ENCODE measurements at places on chromosomes 2 and 18.

DNA sequence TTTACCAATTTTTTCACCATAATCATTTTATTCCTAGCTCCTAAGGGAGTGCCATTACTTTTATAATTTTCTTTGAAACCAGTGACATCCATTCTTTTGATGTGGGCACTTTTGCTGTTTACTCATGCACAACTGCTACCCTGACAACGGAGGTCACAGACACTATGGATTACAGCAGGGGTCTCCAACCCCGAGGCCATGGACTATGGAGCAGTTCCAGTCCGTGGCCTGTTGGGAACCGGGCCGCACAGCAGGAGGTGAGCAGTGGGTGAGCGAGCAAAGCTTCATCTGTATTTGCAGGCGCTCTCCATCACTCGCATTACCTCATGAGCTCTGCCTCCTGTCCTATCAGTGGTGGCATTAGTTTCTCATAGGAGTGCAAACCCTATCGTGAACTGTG, 34.6 kb downstream of the PRPF40A start:
- no peak for DNase-seq

DNA sequence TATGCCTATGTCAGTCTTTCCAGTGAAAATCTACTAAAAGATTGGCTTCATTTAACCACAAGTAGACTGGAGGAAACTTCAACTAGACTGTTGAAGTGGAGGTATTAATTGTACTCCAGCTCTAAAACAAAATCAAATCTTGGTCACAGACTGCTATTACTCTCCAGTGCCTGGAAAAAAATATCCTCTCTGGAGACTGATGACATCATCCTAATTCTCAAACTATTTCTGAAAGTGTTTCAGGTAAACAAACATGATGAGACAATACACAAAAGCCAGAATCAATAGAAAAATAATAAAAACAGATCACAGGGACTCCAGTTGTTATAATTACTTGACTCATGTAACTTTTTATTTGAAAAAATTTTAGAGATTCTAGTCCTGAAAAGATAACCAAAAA, 87.7 kb upstream of the MYO3B start:
- DNase-seq, result no peak

DNA sequence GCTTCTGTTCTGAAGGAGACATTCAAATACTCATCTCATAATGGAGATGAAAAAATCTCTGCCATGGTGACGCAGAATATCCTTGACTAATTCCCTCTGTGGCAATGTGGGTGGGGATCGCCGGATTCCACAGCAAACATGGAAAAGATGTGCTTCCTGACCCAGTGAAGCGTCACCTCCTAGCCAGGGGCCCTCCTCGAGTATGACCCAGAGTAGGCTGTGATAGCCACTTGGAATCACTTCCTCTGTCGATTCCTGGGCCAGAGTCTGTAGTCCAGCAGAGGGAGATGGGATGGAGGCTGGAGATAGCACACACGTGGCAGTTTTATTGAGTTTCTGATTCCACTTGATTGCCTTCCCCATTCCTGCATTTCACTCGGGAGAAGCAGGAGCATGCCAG, 36.8 kb downstream of the DRC1 start:
- no peak for DNase-seq

DNA sequence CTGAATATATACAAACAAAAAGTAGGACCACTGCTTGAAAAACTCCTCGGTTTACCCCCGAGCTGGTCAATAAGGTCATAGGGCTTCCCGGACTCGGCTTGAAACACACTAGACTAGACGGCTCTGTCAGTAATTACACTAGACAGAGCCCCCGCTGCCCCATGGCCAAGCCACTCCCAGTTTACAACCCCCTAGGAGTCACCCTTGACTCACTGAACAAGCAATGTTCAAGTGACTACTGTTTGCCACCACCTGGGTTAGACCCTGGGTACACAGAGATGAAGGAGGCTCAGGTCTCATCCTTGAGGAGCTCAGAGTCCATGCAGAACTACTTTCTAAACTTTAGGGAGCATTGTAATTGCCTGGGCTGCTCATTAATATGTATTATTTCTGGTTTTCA, 13.7 kb upstream of the PRELID3A start:
- no peak for DNase-seq

DNA sequence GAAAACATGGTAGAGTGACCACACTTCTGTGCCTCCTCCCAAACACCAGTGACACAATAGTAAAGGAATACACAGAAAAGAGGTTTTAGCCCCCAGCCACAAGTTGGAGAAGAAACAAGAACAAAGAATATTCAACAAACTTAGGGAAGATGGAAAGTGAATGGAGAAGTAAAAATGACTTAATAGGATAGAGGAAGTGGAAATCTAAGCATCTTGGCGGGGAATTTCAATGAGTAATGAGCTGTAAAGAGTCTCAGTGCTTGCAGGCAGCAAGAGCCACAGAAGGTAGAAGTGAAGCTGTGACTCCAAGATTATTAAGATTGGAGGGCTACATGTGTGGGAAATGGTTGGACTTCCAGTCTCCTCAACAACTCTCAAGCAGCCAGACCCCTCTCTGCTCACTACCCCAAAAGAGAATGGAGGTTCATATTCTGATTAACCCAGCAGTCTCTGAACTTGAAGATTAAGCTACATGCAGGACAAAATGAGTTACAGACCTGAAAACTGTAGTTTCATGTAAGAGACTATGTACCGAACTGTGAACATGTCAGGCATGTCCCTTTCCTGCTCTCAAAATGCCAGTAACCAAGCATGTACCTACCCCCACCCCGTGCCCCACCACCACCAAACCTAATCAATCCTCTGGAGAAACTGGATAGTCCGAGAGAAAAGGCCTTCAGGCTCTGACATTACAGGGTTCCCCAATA, 16.9 kb upstream of the HNRNPLL start:
- no peak for DNase-seq

GRCh38 chr2:5453220-5454050, 238.7 kb upstream of the SOX11 start:
- DNase-seq, result no peak

DNA sequence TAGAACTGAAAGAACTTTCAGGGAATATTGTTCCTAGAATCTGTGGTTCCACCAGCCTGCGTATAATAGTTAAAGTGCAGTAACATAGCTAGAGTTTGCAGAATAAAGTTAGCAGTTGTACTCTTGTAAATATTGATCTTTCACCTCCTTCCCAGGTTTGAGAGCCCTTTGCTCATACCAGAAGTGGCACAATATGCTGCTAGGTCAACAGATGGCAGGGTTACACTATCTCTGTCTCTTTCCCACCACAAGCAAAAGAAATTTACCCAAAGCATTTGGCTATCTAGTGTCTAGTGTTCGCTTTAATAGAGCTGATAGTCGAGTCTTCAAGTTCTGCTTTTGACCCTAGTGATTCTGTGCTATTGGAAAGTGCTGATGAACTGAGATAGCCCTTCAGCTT, 119.0 kb upstream of the KLHL14 start:
- no peak for DNase-seq

DNA sequence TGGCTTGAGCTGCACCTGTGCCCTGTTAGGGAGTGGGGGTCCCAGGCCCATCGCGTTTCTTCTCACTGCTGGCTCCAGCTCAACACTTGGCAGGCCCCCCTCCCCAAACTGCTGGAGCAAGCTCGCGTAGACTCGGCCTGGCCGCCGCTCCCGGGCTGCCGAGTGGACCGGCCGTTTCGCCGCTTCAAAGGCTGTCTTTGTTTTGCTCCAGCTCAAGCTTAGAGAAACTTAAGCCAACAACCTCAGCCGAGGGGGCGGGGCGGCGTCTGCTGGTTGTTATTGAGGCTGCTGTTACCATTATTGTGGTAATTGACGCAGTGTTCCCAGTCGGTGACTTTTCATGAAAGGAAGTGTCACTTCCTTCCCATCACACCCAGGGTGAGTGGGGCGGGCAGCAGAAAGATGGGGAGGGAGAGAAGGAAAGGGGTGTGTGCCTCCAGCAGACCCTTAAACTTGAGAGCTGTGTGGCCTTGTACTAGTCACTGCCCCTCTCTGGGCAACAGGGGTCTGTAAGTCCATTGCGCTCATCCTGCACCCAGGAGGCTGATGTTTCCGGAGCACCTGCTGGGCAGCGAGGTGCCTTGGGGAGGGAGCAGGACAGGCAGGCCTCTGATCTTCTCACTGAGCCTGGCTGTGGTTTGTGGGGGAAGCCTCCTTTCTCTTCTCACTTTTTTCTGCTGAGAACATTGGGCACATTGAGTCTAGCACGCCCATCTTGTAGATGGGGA, 2.1 kb downstream of the ARID5A start:
- DNase-seq, result no peak

DNA sequence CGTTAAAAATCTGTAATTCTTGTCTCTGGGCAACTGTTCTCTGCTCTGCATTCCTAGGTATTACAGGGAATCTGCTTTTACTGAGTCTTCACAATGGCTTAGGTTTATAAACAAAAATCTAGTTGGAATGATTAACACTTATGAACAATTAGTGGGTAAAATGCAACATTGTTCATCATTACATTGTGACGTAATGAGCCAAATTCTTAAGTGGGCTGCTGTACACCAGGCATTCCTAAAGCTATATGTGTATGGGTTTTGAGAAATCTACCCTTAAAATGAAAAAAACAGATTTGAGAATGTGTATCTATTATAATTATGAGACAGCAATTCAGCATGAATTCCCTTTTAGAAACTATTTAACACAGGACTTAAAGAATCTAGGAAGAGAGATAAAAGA, 41.5 kb upstream of the ERBB4 start:
- DNase-seq, result no peak

- DNase-seq, result peak; percentile 5
Measured at GRCh38 chr18:64037812-64038414, 68.0 kb downstream of the SERPINB8 start.

DNA sequence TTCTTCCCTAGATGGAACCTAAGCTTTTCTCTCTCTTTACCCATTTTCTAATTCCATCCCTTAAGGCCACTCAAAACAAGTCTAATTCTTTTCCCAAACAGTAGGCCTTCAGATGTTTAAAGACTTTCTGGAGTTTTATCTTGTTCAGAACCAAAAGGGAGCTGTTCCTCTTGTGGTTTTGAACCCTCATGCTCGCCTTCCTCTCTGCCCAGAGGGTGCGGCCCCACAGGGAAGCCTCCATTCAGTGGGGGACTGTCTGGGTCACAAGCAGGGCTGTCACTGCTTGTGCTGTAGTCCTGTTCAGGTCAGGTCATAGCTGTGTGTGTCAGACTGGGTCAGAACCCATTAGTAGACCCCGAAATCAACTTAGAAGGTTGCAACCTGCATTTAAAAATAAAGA, 56.5 kb downstream of the TET3 start:
- no peak for DNase-seq

GRCh38 chr2:210477496-210477895, 937 bp upstream of the LANCL1 start:
- peak; percentile 36 for DNase-seq

DNA sequence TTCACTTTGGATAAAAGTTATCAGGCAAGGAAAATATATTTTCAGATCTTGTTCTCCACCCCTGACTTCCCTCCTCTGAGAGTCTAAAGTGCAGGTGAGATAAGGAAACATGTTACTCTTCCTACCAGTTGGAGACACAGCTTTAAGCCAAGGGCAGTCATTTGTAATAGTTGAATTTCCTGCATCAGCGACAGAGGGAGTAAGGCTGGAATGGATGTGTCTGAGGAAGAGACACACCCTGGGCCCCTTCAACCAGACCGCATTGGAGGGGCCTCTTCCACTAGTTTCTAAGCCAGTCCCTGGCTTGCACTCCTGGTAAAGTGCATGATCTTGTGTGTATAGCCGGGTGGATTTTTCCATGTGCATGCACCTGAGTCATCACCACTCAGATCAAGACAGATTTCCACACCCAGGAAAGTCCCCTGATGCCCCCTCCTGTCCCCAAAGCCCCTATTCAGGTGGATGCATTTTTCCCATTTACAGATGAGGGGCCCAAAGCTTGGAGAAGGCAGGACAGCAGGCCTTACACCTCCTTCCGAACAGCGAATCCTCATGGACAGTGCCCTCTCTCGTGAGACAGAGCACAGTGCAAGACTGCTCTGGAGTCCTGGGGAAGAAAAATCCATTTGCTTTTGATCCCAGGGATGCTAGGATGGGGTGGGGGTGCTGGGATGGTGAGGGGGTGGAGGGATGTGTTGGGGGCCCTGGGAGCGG, 66.7 kb upstream of the SH3RF3 start:
- DNase-seq, result no peak

GRCh38 chr2:36376992-36377738, 21.6 kb downstream of the CRIM1 start:
- DNase-seq, result no peak

DNA sequence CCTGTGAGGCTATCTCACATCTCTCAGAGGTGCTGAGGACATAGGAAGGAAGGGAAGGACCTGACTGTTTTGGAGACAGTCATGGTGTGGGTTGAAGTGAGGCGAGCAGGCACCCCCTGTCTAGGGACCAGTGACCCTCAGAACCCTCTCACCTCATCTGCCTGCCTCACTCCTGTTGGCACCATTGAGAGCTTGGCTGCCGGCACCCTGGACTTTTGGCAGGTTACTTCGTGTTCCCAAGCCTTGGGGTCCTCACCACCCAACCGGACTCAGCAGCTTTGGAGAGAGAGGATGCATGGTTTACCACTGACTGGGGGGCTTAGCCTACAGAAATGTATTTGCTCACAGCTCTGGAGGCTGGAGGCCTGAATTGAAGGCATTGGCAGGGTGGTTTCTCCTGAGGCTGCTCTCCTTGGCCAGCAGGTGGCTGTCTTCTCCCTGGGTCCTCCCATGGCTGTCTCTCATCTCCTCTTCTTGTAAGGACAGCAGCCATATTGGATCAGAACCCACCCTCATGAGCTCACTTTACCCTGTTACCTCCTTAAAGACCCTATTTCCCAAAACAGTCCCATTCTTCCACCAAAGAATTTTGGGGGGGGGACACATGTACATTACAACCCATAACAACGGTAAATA, 142.0 kb downstream of the TSN start:
- peak; percentile 56 for DNase-seq

DNA sequence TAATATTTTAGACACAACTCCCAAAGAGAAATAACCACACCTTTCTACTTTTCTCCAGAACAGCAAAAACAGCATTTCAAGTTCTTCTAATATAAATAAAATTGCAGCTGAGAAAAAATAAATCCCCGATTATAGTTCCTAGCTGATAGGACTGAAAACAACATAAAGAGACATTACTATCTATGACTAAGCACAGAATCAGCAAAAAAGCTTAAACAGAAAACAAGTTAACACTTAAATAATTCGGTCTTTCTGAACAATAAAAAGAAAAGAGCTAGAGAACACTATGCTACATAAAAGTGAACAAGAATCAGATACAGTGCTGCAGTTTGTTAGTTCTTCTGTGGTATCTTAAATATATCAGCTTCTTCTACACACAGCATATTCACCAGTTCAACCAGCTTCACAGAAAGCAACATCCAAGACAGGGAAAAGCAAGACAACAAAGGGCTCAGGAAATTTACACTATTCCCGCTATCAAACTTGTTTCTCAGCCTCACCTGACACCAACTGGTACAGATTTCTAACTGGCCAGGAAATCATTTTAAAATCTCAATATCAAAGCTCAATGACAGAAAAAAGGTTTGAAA, 28.6 kb downstream of the FEZ2 start:
- no peak for DNase-seq

DNA sequence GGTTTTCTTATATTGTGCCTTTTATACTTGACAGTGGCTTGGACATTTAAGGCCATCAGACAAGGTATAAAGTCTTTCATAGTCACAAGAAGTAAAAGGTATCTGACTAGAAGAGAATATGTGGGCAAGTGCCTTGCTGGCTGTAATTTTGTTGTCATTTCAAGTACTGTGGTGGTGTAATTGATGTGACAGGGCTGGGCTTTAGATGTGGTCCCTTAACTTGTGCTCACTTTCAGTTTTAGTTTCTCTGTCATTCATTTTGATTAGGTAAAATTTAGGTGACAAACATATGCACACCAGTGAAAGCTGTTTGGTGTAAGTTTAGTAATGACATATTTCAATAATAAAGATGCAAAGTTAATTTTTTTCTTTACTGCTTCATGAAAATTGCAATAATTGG, 31.2 kb upstream of the TBR1 start:
- DNase-seq, result no peak

All from H54 (cell line).